ENCODE measurements at places on chromosomes 13 and 19. TPM values are rescaled to one million over a fixed set of nuclear protein-coding genes. Genes with fewer than 3 reads are reported as not detected.

The SYT3 gene
- not detected for total RNA-seq

The MCEMP1 gene
- total RNA-seq: 3.0 TPM

The LHB gene
- not detected for total RNA-seq

The FREM2 gene
- 0.09 TPM for total RNA-seq

The PRSS57 gene
- total RNA-seq: not detected

The PLVAP gene
- total RNA-seq: 151 TPM

The PTPRH gene
- 0.81 TPM for total RNA-seq

The BCAM gene
- 53.8 TPM for total RNA-seq

- no peak for DNase-seq
Observed at GRCh38 chr13:100589178-100589725, 663 bp upstream of the GGACT start.

- no peak for DNase-seq
Observed at GRCh38 chr13:74017301-74018061, 116.7 kb downstream of the KLF12 start.

DNA sequence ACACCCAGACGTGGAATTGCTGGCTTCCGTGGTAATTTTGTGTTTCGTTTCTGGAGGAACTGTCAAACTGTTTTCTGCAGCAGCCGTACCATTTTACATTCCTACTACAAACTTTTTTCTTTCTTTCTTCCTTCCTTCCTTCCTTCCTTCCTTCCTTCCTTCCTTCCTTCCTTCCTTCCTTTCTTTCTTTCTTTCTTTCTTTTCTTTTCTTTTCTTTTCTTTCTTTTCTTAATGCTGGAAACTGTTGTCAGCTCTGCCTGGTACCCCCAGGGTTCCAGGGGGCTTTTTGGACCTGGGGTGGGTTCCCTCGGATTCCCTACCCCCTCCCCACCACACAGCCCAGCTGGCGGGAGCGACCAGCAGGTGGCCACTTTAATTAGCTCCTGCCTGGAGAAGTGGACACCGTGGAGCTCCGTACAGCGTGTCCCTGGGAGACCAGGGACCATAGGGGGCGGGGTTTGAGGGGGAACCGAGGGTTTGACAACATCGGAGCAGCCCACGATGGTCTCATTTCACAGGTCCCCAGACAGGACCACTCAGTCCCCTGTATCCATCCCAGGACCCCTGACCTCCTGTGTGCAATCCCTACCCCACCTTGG is 24.4 kb downstream of the CELF5 start:
- DNase-seq: no peak

GRCh38 chr19:5281588-5281987 is 59.0 kb downstream of the PTPRS start:
- DNase-seq: peak; percentile 94

GRCh38 chr19:13788991-13789390 is 6.3 kb upstream of the ZSWIM4 start:
- DNase-seq: no peak

DNA sequence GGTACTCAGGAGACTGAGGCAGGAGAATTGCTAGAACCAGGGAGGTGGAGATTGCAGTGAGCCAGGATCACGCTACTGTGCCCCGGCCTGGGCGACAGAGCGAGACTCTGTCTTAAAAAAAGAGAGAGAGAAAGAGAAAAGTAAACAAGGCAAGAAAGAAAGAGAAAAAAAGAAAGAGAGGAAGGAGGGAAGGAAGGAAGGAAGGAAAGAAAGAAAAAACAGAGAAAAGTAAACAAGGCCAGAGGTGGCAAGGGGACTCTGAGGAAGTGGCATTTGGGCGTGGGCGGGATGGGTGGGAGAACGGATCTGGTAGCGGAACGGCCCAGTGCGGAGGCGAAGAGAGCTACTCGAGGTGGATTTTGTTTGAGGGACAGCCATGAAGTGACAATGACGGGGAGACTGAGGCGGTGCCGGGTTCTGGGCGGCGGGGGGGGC is 7.5 kb upstream of the ARRDC2 start:
- DNase-seq: no peak

- DNase-seq: no peak
Observed at GRCh38 chr13:97460004-97460775, 26.2 kb downstream of the RAP2A start.

DNA sequence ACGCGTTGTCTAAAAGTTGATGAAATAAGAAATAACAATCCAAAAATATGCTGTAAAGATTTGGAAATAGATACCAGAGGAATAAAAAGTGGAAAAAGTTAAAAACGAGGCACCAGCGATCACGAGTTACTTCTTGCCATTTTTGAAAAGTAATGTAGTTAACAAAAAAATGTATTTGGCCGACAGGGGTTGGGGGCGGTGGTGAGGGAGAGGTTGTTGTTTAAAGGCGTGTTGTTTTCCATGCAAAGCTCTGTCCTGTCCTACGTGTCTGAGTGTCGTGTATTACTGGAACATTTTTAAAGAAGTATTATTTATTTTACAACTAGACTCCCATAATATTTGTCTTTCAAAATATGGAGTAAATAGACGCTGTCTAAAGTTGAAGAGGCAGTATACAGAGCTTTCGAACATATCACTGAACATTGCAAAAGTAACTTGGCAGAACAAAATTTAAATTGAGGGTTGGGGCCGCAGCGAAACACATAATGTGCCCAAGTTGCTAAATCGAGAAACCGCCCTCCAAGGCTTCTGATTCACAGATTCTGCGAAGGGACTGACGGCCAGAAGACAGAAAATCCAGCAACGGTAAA is 823 bp downstream of the FBXO17 start:
- DNase-seq: no peak

GRCh38 chr13:94825507-94825906 is 113.2 kb upstream of the SOX21 start:
- DNase-seq: peak; percentile 83

DNA sequence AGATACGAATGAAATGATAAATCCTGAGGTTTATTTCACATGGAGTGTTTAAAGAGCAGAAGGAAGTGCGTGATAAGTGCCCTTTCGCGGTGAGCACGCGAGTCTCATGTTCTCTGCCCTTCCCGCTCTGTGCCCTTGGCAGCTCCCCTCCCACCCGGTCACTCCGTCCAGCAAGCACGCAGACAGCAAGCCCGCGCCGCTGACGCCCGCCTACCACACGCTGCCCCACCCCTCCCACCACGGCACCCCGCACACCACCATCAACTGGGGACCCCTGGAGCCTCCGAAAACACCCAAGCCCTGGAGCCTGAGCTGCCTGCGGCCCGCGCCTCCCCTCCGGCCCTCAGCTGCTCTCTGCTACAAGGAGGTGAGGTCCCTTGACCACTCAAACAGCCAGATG is 37.4 kb upstream of the TEX29 start:
- no peak for DNase-seq

DNA sequence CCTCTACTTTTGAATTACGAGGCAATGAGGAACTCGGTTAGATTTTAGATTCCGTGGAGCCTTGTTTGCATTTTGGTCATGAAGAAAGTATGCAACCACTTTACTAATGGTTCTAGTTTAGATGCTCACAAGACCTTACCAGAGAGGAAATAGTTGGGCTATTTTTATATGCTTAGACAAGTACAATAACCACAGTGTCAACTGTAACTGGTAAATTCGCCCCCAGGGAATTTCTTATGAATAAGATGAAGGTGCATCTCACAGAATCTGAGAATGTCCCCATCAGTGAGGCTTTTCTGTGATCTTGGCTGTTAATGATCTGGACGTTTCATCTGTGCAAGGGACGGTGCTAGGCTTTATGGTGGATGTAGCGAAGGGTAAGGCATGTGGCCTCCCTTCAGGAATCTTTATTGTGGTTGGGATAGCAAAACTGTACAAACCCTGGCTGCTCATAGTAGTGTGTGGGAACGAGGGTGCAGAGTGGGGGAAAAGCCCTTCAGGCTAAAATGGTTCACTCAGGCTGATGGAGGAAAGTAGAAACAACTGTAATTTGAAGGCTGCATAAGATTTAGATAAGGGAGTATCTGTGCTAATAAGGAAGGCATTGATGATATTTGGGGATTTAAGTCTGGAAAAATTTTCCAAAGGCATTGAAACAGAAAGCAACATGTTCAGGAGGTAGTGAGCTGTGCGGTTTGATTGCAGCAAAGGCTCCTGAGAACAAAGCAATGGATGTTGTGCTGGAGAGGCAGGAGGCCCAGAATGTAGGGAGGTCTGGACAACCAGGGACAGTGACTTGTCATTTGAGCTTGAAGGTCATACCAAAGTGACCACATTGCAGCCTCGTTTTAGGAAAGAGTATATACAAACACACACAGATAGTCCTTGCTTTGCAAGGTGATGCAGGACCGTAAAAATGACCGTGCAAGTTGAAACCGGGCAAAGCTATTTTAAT is 28.4 kb downstream of the UBAC2 start:
- no peak for DNase-seq

DNA sequence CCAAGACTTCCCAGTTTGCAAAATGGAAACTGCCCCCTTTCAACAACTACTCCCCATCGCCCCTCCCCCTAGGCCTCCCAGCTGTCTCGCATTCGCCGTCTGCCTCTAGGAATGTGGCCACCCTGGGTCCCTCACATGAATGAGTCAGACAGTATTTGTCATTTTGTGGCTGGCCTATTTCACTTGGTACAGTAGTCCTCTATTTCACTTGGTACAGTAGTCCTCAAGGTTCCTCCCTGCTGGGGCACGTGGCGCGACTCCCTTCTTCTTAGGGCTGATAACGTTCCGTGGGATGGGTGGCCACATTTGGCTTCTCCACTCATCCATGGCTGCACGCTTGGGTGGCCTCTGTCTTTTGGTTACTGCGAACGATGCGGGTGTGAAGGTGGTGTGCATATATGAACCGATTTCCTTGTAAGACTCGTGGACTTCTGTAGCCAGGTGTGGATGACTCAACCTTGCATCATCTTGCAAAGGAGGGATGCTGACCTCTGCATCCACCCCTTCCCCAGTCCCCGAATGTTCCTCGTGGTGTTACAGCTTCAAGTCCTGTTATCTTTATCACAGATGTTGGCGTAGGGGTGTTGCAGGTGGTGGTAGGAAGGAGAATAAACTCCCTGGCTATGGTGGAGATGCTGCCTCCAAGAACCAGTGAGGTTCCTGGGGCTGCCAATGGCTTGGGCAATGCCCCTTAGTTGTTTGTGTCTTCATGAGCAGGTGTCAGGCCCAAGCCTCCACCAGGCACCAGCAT is 112.1 kb upstream of the SOX1 start:
- DNase-seq: no peak

GRCh38 chr13:33015791-33016323 is 366 bp upstream of the KL start:
- no peak for DNase-seq

DNA sequence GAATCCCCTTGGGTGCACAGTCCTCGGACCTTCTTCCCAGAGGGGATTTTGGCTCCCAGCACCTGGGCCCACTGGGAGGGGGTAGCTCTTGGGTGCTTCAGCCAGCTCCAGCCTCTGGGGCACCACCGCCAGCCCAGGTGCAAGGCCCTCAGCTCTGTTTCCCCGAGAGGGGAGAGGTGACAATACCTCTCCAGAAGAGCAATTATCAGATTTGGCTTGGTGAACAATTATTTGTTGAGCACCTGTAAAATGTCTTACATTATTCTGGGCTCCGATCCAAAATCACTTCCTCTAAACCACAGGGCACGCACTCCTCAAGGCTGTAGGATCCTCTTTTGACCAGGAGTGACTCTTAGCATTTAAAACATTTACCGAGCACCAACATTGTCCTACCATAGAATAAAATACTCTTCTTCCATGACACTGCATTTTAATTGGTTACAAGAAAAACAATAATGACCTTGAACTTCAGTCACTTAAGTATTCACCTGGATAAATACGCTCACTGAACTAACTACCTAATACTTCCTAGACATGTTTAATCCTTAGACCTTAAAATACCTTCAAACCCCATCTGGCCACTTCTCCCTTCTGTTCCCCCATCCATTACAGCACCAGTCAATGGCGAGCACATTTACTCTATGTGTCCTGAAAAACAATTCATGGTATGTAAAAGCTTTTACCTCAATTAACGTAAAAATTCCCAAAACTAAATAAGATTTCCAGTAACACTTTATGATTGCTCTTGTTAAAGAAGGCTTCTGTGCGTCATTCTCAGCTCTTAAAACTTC is 54.8 kb downstream of the ABCC4 start:
- no peak for DNase-seq

DNA sequence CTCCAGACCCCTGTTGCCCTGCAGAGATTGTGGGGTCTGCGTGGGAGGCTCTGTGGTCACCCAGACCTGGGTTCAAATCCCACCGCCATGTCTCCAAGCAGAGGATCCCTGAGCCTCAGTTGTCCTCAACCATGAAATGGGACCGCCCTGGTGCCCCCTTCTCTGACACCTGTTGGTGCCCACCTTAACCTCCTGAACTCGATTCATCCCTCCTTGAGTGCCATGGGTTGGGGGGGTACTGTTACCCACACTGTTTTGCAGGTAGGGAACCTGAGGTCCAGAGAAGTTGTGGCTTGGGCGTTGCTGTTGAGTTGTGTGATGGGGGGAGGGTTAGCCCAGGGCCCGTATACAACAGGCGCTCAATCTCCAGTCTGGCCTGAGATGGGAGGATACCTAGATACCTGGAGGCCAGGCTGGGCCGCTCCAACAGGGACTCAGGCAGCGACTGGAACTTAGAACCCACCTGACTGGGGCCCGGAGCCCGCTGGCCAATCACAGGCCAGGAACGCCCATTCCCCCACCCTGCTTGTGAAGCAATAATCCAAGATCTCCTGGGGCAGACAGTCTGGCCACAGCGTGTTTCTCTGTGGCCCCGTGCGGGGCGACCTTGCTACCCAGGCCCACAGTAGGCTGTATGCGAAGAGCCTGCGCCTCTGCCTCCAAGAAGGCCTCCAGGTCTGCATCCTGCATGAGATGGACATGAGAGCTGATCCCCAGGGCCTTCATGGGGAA is 2.8 kb downstream of the ARID3A start:
- DNase-seq: no peak

- DNase-seq: no peak
Observed at GRCh38 chr13:41601718-41602445, 144.5 kb downstream of the RGCC start.

Measured in posterior vena cava (tissue), 2 donors.